ENCODE measurements at places on chromosomes 2 and 18. TPM values are rescaled to one million over a fixed set of nuclear protein-coding genes. Genes with fewer than 3 reads are reported as not detected.

DNA sequence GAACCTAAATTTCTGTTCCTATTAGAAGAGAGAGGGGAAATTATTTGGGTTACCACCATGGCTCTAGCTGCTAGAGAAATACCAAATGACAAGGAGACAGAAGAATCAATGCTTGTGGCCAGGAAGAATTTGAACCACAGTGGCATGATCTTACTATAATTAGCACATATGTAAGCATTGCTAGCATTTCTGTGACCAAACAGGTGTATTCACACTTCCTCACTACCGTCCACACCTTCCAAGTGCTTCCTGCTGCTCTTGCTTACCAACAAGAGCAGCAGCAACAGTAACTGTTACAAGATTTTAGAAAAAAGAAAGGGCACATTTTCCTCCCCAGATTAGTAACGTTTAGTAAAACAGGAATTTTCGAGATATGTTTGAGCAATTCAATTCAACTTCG, 60.5 kb downstream of the CDH7 start:
- H3K36me3 ChIP-seq = no peaks in the 10 kb centered on the region
- DNase-seq = no peak
- H3K4me3 ChIP-seq = no peak overlapping the region
- H3K27ac ChIP-seq = no peak overlapping the region

DNA sequence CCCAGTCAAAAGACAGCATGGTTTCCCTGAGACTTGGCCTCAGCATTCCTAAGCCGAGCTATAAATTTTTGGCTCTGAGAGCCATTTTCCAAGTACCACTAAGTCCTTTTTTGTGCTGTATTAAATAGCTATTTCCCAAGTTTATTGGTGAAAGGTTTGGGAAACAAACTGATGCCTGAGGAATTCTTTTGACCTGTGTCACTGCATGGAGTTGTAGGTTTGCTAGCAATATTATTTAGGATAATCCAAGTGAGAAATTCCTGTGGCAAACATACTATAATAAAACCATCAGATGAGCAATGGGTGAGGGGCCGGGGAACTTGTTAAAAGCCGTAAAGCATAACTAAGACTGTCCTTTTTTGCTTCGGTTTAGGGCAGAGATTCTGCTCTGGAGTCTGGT, 28.4 kb downstream of the ARHGAP28 start:
- no peak overlapping the region for H3K27ac ChIP-seq
- H3K4me3 ChIP-seq = no peak overlapping the region
- DNase-seq = no peak
- no peaks in the 10 kb centered on the region for H3K27me3 ChIP-seq
- H3K4me1 ChIP-seq = no peaks in the 10 kb centered on the region

DNA sequence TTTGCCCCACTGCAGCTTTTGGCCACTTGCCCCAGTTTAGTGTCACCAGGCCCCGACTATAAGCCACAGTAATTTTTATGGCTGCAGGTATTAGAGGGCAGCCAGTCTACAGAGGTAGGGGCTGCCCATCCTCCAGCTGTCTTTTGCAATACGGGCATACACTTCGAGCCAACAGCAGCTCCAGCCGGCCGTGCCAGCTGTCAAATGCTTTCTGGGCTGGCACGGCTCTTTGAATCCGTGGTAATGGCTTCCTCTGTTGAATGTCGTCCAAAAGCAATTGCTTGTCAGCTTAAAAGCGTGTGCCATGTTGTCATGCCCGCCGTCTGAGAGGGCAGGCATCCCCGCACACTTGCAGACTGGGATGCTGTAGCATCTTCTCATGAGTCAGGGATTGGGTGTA, 41.3 kb downstream of the BCL2L11 start:
- H3K27me3 ChIP-seq = no peaks in the 10 kb centered on the region
- H3K4me1 ChIP-seq = peaks cover 36% of the 10 kb centered on the region
- peaks cover 69% of the 10 kb centered on the region for H3K36me3 ChIP-seq
- DNase-seq = no peak

DNA sequence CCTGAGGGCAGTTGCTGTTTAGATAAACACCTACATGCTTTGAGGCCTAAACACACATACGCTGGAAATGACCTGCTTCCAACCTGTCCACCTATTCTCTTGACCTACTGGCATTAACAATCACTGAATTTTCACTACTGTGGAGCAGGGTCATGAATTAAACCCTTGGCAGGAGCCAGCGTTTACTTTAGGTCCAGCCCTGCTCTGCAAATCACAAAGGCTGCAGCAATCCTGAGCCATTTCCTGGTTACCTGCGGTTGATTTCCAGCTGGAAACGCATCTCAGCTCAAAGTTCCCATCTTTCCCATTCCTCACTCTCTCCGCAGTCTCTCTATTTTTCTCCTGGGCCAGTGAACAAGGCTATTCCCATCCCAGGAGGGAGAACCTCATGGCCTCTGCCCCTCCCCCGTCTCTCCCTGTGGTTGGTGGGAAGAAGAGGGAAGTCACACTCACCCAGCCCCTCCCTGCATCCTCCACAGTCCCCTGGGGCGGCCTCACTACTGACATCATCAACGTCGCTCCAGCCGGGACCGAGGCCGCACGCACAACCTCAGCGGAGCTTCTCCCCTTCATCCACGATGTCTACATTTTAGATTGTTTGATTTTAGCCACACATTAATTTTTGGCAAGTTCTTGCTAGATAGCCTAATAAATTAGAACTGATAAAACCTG, 84.5 kb upstream of the SNTG2 start:
- no peak for DNase-seq
- no peaks in the 10 kb centered on the region for H3K27me3 ChIP-seq
- H3K4me3 ChIP-seq = no peak overlapping the region
- no peaks in the 10 kb centered on the region for H3K4me1 ChIP-seq

GRCh38 chr2:46239847-46240181, 57.4 kb upstream of the EPAS1 start:
- peak; percentile 73 for DNase-seq
- no peak overlapping the region for H3K4me3 ChIP-seq
- no peaks in the 10 kb centered on the region for H3K36me3 ChIP-seq
- H3K27me3 ChIP-seq = no peaks in the 10 kb centered on the region

The NT5DC4 gene
- total RNA-seq = not detected

- H3K4me3 ChIP-seq = no peak overlapping the region
- H3K36me3 ChIP-seq = peaks cover 38% of the 10 kb centered on the region
- H3K4me1 ChIP-seq = no peaks in the 10 kb centered on the region
- H3K27me3 ChIP-seq = no peaks in the 10 kb centered on the region
- no peak overlapping the region for H3K27ac ChIP-seq
These were observed 12.8 kb downstream of the EIF2AK2 start for GRCh38 chr2:37143974-37144373.

DNA sequence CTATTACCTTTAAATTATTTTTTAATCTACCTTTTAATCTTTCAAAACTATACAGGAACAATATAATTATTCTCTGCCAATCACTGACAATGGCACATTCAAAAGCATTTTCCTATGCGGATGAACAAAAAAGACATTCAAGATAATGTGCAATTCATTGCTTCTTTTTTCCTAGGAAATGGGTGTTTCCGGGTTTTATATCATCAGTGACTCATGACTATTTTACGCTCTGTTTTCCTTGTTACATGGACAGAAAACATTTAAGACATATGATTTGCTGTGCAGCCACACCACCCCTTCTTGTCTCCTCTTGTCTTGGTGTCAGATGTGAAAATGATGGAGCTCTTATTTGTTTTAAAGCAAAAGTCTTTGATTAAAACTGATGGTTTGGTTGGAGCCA, 184.7 kb upstream of the LINC00305 start:
- DNase-seq = no peak
- no peak overlapping the region for H3K4me3 ChIP-seq
- no peaks in the 10 kb centered on the region for H3K36me3 ChIP-seq
- no peak overlapping the region for H3K27ac ChIP-seq
